ENCODE measurements at places on chromosomes 12 and 14. TPM values are rescaled to one million over a fixed set of nuclear protein-coding genes. Genes with fewer than 3 reads are reported as not detected.

Gene COCH
- 1.9 TPM for total RNA-seq

Gene HOXC5
- not detected for total RNA-seq

Gene OR6S1
- not detected for total RNA-seq

Gene LRIG3
- total RNA-seq: 0.21 TPM

Gene KRT5
- not detected for total RNA-seq

Gene ADCY6
- total RNA-seq: 0.55 TPM

Gene HCAR2
- 0.16 TPM for total RNA-seq

Gene TMTC2
- 3.0 TPM for total RNA-seq

Gene SLC6A12
- 0.37 TPM for total RNA-seq

Gene PRMT5
- 152 TPM for total RNA-seq

Gene SMIM41
- total RNA-seq: 0.16 TPM

Gene RERG
- not detected for total RNA-seq

Gene IFNG
- total RNA-seq: 46.3 TPM

Gene ASPG
- total RNA-seq: not detected

Gene ADAMTS20
- total RNA-seq: not detected

Gene ANKS1B
- 0.76 TPM for total RNA-seq

Gene HNRNPA1
- 1,977 TPM for total RNA-seq

Gene BBS10
- 3.9 TPM for total RNA-seq

Data from activated T-helper 2 cell treated with anti-CD3 and anti-CD28 coated beads, Interferon-gamma antibody, Interleukin-2, Interleukin-4, amounts not matched to agents 10 μg/mL and 5 μg/mL and 100 μg/mL, durations not matched to agents 14 hours and 24 hours and 36 hours (primary cell).